Activated CD8-positive, alpha-beta memory T cell treated with anti-CD3 and anti-CD28 coated beads for 1 hour (primary cell): ENCODE measurements at places on chromosomes 16 and 17.

- no peak for DNase-seq
Measured at GRCh38 chr17:7440113-7440833, 961 bp downstream of the FGF11 start.

DNA sequence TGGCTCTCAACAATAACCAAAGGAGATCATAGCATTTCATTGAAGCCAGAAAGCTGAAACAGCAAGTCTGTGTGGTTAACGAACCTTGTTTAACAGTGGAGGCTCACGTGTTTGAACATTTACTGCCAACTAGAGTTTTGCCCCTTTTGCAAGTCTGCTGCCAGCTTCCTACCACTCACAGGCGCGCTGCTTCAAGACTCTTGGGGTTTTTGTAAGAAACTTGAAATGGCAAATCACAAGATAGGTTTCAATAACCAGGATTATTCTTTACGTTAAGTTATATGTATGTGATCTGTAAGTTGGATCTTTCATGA, 1.2 kb downstream of the SNTB2 start:
- no peak for DNase-seq

GRCh38 chr16:65937455-65937854, 429.0 kb upstream of the CDH5 start:
- DNase-seq: no peak

GRCh38 chr16:11306997-11307638, 26.0 kb upstream of the PRM1 start:
- no peak for DNase-seq

DNA sequence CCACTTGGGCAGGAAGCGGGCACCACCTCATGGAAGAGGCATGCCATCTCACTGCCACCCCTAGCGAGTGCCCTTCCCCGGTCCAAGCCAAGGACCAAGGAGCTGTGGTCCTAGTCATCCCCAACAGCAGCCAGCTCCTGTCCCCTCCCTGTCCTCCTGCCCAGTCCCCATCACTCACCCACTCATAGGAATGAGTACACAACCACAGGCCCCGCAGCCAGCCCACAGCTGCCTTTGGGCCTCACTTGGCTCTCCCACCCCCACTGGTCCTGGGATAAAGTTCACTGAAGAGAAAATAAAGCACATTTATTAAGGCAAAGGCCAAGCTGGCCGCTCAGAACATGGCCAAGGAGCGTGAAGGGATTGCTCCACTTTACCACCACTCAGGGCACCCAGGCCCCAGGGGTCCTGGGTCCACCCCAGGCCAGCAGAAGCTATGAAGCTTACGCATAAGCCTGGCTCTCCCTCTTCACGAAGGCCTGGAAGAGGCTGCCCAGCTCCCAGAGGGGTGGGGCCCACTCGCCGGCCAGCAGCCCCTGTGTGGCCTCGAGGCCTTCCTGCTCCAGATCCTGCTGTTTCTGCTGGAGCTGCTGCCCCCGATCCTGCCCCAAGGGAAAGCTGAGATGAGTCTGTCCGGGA, 3.6 kb downstream of the SCRN2 start:
- DNase-seq: no peak
